ENCODE measurements at places on chromosomes 6 and 20.

DNA sequence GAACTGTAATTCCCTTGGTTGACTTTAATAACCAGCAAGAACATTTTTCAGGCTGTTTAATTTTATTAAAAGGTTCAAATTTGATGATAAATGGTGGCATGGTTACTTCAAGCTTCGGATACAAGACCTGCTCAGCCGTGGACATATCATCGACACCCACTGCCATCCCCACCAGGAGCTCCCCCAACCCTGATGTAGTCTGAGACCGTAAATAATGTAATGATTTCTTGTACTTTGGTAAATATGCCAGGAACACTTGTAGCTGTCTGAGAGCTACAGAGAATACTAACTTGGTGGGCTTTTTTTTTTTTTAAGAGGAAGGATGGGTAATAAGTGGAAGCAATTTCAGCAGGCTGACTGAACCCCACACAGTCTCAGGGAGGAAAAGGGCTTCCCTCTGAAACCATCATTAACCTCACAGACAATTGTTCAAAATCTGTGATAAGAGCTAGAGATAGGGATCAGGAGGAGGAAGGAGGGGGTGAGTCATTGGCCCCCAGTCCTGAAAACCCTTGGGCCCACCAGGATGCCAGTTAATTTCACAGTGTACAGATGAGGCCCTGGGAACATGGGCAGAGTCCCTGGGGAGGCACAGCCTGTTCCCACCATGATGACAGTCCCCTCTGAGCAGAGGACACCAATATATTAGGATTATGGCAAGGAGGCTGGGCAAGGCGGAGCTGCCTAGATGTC is 56.0 kb downstream of the APCDD1L start:
- no peak for DNase-seq

DNA sequence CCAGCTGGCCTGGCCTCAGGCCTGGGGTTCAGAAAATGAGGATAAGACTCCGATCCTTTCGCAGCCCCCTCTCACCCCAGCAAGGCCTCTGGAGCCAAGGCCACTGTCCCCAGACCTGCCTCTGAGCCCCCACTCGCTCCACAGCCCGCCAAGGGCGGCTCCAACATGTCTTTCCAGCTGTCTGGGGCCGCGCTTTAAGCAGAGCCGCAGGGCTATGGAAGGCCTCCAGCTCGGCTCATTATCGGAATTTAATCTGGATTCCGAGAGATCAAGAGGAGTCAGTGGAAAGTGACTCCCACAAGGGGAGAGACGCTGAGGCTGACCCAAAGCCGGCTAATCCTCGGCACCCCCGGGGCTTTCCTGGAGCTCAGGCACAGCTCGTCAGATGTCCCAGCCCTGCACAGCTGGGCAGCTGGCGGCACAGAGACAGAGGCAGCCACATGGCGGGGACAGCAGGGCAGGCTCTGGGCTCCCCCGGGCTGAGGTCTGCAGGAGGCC is 41.8 kb downstream of the BMP7 start:
- no peak for DNase-seq

DNA sequence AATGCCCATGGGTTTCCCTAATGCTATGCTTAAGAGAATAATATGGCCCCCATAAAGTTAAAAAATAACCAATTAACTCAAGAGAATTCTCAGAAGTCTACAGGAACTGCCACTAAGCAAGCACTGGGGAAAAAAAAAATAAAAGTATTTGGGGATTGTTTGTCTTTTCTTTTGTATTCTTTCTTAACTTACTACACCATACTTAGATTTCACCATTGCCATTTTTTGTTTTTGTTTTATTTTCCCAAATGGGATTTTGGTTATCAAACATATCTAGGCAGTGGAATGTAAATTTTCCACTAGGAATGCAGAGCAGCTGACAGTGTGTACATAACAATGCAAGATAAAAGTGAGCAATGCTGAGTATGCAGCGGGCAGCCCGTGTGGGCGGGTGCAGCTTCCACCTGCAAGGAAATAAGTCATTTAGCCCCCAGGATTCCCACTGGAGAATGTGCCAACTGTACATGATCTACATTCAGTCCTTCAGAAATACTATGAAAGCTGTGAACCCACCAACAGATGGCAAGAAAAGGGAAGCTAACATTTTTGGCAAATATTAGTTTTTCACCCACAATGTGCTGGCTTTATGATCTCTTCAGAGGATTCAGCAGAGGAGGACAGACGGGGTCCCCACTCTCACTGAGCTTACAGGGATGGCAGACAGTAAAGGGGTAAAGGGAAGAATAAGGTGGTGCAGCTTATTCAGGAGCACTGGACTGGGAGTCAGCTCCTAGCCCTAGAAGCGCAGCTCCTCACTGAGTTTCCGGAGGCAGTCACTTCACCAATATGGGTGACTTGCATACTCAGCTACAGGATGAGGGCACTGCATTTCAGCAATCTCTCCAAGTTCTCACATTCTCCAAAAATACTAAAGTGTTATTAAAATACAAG is 44.4 kb downstream of the DCDC2 start:
- peak; percentile 46 for DNase-seq

DNA sequence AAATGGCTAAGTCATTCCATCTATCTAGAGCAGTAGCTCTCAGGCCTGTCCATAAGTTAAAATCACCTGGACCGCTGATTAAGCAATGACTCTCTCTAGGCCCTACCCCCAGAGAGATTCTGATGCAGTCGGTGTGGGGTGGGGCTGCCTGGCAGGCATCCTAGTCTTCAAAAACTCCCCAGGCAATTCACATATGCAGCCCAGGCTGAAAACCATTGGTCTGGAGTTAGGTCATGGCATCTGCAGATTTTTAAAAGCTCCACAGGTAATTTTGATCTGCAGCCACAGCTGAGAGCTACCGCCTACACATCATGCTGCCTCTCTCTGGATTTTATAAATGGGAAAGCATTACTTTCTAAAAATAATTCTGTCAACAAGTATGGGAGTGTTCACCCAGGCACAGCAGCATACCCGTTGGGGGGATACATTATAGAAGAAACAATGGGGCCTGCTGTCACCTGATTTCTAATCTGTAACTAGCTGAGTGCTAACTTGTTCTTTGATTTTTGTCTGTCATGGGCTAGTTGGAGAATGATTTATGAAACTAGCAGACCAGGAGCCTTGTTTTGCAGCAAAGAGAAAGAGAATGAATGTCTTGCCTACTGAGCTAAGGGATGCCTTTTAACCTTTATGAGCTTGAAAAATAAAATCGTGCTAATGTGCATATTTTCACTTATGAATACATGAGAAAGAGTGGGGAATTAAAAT is 44.1 kb upstream of the ATXN1 start:
- DNase-seq, result peak; percentile 44

GRCh38 chr6:135479601-135480000 is 17.9 kb downstream of the AHI1 start:
- no peak for DNase-seq

GRCh38 chr20:50415021-50415515 is 95.1 kb upstream of the PTPN1 start:
- DNase-seq, result no peak

- no peak for DNase-seq
These were observed 462.8 kb downstream of the CDC5L start for GRCh38 chr6:44850312-44850711.

DNA sequence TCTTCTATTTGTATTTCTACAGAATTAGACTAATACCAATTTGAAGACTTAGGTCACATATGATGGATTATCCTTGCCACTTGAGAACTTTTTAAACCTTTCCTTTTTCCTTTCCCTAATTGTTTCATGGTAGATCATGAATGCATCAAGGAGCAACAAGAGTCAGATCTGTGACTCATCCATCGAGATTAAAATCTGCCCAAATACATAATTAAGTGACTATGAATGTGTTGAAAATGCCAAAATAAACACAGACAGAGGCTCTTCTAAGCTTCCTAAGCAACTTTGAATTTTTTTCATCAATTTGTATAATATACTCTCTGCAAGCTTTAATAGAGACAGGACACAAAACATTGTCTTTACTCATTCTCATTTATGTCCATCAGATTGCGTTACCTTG is 23.5 kb upstream of the HTR1E start:
- peak; percentile 1 for DNase-seq

DNA sequence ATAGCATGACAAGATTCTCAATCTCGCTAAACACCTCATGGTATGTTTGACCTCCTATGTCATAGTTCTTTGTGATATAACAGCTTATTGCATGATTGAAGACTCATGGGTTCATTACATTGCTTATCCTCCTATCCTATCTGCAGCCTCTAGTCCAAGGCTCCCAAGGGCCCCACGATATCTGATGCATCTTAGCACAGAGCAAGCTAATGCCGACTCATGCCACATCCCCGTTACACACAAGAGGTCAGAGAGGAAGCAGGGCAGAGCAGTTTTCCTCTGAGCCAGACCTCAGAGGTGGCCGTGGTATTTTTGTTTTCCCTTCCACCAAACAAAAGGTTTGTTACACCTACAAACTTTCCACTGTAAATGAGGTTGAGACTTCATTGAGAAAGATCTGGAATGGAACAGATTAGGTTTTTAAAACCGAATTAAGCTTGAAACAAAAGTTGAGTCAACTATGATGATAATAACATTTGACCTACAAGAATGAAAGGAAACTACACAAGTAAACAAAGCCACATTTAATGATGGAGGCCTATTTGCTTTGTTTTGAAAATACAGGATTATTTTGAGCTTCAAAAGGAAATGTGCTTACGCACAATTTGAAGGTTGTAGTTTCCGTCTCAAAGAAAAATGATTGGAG is 133.9 kb upstream of the MYLIP start:
- DNase-seq, result no peak

DNA sequence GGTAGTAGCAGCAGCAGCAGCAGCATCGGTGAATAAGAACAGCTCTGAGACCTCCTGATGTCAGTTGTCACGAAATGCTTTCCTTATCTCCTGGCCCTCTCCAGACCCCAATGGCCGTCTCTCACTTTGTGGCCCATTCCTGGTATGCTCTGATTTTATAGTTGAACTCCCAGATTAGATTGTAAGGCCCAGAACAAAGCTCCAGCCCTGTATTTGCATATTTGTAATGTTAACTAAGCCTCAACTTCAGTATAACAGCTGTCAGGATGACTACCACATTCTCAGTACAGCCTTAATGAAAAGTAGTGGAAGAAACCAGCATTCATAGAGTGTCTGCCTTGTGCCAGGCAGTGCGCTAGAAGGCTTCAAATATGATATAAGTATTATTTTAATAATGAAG is 180.9 kb downstream of the SASH1 start:
- no peak for DNase-seq

DNA sequence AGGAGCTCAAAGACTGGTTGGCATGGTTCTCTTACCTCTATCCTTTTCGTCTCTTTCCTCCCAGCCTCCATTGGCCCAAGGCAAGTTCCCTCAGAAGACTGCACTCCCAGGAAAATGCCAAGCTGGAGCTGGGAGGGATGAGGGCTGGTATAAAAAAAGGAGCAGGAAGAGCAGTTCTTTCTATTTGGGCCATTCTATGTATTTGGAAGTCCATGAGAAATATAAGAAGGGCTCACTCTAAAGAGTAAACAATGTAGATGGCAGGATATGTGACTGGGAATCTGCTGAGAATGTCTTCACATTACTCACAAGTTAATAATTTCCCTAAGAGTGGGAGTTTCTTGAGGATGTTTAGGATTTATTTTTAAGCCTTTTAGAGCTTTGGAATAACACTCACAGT is 36.6 kb upstream of the ADTRP start:
- DNase-seq, result no peak

DNA sequence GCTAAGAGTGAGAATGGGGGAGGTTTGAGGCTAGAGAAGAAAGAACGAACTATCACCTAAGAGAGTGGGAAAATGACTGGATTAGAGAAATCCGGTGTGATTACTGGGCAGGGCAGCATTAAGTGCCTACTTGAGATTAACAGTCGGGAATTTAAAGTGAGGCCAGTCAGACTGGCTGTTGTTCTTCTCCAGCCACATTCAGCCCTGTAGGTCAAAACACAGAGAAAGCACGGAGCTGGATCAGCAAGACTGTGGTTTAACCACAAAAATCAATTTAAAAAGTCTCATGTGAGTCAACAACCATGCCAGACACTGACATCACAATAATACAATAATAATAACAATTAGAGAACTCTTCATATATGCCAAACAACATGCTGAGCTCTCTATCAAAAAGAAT is 301.9 kb upstream of the SGK1 start:
- DNase-seq, result peak; percentile 96

- no peak for DNase-seq
These were observed 241.2 kb upstream of the PREP start for GRCh38 chr6:105644073-105644489.

DNA sequence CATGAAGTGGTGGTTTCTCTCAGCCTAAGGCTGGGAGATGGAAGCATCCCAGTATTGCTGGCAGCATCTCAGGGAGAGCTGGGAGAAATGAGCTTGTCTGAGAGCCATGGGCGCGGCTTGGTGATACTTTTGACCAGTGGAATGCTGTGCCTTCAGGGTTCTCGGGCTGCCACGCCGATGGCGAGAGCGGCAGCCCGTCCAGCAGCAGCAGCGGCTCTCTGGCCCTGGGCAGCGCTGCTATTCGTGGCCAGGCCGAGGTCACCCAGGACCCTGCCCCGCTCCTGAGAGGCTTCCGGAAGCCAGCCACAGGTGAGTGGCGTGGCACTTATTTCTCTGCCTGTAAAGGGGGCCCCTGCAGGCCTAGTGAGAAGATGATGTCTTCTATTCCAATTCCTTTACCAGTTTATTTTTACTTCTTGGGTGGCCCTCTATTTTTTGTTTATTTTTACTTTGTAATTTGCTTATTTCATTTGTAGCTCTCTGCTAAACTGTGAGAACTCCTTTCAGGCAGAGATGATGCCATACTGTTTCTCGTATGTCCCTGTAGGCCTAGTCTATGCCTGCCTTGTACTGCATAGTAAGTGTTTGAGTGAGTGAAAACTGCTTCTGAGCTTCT is 71.7 kb downstream of the ASXL1 start:
- DNase-seq, result no peak

DNA sequence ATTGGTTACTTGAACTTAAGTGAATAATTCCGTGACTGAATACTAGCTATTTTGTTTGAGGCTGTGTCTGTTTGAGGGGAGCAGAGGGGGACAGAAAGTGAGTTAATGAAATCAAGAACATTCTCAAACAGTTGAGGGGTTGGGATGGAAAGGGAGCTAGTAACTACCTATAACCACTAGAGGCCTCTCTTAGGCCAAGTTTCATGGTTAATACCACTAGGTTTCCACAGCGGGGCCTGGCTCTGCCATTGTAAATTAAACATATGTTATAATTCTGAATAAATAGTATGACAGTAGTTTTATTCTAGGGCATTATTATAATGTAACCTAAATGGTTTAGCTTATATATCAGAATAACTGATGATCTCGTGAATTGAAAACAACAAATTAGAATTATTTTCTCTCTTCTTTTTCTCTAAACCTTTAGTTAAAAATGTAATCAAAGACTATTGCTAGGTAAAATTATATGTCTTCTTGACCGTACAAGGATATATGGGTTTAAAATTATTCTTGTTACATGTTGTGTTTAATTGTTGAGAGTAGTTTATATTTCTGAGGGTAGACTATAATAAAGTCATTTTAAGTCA is 108.1 kb downstream of the BCKDHB start:
- DNase-seq, result peak; percentile 28

GRCh38 chr6:154304191-154304590 is 52.4 kb downstream of the IPCEF1 start:
- DNase-seq, result no peak

All from mammary epithelial cell (primary cell).